ENCODE measurements at places on chromosomes 3 and 15.

DNA sequence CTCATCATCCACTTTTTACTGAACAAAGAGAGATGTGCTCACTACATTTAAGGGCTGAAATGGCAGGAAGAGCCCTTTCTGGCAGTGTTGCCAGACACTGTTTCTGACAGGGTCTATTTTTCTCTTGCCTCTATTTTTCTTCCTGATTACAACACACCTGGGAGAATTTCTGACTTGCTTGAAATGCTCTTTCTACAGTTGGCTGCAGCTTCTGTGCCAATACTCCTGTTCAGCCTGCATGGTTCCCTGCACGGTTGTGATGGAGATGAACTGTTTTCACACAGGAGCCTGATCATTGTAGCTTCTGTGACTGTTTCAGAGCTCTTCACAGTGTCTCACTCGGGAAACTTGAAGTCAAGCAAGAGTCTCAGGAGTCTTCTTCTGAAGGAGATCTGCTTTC, 83.0 kb upstream of the DLG1 start:
- DNase-seq, result no peak

DNA sequence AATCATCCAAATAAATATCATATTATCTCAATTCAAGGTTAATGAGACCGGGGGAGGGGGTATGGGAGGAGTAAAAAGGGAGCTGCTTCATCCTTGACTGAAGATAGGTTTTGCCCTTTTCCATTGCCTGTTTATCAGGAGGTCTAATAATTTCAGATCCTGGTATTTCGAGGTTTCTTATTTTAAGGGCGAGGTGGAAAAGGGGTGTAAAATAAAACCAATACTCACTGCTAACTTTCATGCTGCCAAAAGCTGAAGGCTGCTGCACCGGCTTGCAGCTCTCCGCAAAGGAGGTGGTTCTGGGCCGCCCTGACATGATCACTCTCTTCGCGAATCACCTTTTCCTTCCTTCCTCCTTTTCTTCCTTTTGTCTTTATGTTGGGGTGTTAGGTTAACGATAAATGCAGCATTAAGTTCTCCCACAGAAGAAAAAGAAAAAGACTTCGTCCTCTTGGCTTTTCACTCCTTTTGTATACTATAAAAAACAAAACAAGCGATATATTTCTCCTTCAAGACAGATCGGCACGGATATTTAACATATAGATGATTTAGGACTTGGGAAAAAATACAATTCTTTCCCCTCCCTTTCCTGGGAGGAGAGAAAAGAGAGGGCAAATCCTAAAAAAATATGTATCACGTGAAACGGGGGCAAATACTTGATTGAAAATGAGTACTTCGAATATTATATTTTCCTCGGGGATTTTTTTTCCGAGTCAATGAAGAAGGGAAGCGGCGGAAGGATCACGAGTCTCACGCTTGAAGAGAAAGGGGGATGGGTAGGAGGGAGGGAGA, 932 bp downstream of the GSK3B start:
- peak; percentile 93 for DNase-seq

- DNase-seq, result no peak
Measured at GRCh38 chr3:115804713-115805119, 181.4 kb downstream of the GAP43 start.

DNA sequence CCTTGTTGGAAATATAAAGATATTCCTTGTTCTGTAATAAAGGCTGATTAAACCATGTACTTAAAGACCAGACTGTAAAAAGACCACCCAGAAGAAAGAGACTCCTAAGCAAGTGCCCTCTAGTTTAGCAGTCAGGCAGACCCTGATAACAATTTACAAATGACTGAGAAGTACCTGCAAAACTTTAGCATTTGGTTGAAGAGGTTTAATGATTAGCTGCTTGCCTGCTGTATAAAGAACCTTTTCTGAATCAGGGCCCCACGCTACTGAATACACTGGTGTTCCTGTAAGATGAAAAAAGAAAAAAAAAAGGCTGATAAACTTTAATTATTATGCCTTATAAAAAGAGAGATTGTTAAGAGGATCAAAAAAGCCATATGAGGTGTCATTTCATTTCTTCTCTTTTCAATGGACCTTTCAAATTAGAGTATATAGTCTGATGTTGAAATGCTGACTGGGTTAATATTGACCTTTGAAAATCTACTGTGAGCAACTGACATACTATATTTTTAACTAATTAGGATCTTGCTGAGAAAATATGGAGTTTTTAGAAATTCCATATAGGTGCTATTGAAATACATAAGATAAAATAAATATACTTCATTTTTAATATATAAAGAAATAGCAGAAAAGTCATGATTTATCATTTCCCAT, 33.0 kb downstream of the IFT80 start:
- no peak for DNase-seq

DNA sequence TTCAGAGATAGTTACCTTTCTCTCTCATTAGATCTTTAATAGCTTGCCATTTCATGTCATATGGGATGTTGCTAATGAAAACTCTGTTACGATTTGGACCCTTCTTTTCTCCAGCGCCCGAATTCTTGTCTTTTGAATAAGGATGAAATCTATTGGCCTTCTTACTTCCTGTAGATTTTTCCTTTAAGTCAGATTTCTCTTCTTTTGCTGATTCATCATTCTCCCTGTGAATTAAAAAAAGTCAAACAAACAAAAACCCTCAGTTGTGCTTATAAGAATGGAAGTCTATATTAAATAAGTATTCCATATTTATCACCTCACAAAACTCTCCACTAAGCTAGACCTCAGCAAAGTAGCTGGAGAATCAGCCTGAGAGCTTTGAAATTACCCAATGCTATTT, 9.5 kb downstream of the MYEF2 start:
- DNase-seq, result no peak

DNA sequence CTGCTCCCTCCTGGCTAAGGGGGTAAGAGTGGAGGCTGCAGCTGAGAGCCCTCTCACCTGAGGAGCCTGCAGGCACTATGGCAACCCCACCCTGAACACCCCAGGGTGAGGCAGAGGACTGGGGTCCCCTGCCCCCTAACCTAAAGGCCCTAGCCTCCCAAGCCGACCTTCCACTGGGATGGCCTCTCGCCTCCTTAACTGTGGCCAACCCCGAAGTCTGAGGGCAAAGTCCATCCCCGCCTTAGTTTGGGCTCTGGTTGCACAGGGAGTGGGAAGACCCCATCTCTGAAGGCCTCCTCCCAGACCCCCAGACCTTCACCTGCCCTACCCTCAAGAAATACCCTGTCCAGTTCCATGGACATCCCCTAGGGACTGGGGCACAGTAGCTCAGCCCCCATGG, 100.6 kb upstream of the PRR23E start:
- no peak for DNase-seq

DNA sequence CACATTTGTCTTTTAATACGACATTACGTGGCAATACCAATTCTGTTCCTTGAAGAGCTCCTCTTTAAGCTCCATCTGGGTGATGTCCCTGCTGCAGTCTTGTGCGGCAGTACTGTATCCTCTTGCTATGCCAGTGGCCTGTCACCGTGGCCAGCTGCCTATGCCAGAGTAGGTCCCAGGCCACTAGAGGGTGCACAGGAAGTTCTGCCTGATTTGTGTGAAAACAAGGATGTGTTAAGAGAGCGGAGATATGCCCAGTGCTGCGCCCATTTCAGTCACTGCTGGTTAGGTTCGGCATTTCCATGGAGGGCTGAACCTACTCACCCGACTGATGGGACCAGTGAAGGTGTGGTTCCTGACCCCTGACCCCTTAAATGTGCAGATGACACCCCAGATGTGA, 25.2 kb downstream of the NIPA1 start:
- peak; percentile 71 for DNase-seq

DNA sequence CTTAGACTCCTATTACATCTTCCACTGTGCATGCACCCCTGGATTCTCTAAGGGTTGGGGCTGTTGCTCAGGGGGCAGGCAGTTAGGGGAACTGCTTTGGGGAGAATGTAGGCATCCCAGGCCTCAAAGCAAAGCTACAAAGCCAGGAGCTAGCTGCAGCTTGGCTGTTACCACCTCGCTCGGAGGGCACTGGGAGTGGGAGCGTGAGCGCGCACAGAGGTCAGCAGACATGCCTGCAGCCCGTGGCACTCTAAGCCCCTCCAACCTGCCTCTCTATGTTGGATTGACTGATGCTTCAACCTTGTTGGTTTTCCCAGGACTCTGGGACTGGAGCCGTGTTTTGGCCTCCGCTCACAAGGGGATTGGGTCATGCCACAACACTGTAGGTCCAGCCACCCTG, 69.8 kb downstream of the CPN2 start:
- DNase-seq, result no peak

- DNase-seq, result peak; percentile 66
Measured at GRCh38 chr3:12336099-12336498, 47.2 kb downstream of the PPARG start.

- DNase-seq, result no peak
Measured at GRCh38 chr3:39104961-39105686, 2.3 kb downstream of the GORASP1 start.

DNA sequence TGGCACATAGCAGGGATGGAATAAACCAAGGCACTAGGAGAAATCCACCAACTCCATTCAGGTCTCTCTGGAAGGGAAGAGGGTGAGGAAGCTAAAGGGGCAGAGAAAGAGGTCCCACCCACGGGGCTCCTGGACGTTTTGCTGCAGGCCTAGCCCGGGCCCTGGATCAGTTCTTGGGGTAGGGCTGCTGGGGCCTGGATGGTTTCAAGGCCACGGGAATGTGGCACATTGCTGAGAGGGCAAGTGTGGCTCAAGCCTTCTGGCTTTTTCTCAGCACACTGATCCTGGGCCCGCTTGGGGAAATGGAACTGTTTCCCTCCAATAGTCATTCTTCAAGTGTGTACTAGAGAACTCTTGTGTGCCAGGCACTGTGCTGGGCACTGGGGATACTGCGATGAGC, 24.0 kb downstream of the EPHB3 start:
- no peak for DNase-seq

DNA sequence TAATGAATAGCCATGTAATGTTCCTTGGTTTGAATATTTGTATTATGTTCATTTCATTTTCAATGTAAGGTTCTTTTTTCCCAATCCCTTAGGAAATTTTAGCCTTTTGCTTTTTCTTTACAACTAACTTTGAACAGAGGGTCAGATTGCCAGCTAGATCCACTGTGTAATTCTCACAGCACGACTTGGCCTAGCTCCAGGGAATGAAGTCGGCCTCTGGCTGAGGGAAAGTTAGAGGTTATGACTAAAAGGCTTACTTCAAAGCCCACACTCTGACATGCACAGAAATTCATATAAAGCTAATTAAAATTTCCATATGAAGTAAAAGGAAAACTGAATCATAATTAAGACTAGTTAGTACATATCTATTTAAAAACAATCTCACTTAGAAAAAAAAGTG, 38.7 kb downstream of the ROBO1 start:
- DNase-seq, result no peak

DNA sequence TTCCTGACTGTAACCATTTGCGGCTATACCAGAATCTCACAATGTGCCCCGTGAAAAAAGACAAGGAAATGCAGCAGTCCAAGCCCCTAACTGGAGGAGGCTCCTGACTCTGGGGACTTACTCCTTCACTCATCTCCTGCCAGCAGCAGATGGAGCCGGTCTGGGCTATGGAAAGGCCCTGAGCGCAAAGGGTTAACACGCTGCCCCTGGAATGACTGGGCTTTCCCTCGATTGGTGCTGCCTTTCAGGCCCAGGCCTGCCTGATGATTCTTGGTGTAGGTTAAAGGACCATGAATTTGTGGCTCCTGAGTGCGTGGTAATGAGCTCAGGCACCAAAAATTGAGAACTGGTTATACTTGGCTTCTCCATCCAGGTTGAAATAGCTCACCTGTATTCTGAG, 42.3 kb upstream of the GALNT15 start:
- no peak for DNase-seq

DNA sequence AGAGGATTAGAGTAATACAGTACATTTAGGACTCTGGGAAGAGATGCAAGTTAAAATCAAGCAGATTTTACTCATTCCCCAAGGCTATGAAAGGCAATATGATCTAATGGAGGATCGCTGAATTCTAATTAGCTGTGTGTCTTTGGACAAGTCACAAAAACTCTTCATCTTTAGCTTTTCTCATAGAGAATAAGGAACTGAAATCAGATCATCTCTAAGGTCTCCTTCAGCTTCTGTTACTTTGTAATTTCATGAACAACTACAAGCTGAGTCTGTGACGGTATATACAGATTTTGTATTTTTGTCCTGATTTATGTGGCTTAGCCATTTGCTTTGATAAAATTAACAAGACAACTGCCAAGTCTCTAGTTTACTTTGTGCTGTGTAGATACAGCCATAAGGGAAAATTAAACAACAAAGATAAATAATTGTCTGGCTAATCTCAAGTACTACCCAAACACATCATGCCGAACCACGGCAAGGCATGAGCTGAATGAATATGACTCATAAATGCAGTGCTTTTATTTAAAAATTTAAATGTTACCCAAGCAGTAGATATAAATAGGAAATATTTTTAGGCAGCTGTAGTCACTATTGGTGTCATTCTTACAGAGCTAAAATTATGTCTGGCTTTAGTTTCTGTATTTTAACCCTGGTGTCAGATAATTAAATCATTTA, 81.5 kb downstream of the GAP43 start:
- DNase-seq, result no peak

DNA sequence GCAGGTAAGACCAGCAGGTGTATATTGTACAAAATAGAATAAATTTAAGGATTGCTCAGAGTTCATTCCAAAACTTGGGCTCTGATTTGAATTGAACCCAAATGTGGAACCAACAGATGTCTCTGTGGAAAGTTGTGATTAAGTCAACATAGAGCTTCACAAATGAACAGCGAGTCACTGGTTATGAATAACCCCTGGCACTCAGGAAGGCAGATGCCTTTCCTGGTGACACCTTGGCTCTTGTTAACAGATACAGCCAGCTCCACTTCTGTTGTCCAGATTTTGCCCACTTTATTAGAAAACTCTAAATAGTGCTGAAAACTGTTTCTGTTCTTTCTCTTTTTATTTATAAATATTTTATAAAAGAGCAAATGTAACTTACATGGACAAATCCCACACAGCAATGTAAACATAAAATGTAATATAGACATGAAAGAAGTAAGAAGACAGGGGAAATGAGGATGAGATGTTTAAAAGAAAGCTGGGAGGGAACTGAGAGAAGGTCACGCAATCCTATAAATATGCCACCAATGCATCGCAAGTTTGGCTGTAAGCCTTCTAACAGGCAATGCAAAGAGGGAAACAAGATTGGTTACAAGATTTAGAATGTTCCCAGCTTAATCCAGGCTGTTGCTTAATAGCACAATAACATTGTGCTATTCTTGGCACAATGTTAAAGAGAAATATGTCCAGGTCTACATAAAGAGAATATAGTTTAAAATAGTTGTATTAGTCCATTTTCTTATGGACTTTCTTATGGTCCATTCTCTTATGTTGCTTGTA, 495.5 kb downstream of the TAFA4 start:
- no peak for DNase-seq

DNA sequence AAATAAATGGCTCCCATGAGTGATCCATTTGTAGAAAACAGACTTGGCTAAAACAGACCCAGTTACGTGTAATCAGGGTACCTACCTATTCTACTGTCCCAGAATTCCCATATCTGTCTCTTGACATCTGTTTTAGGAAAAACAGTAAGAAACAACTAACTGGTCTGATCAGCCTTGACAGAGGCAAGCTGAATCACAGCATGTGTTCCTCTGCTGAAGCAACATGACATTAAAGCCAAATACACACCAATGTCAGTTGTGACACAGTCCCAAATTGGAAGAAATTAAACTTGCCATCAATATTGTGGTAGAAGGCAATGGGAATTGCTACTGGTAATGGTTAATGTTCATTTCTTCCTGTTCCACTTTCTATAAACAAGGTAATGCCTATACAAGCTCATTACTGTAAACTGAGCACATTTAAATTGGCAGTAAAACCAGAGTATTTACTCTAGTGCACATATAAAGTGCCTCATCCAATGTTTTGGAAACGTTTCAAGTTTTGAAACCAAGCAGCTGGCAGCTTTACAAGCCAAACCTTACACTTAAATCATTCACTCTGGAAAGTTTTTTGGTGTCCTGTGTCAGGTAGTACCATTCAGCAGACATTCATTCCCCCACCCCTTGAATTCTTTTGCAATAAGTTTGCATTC, 27.0 kb downstream of the ALDH1A2 start:
- no peak for DNase-seq

All from hematopoietic multipotent progenitor cell treated with erythropoietin and hydrocortisone succinate and interleukin-3 and kit ligand, for 6 days (in vitro differentiated cells).